Activated T-helper 1 cell treated with Interleukin-2 at 50 U/mL for 16 hours (primary cell): ENCODE measurements at places on chromosomes 6 and 20.
A peak's percentile ranks its signal among the peaks of the same experiment; 100 is the strongest.

DNA sequence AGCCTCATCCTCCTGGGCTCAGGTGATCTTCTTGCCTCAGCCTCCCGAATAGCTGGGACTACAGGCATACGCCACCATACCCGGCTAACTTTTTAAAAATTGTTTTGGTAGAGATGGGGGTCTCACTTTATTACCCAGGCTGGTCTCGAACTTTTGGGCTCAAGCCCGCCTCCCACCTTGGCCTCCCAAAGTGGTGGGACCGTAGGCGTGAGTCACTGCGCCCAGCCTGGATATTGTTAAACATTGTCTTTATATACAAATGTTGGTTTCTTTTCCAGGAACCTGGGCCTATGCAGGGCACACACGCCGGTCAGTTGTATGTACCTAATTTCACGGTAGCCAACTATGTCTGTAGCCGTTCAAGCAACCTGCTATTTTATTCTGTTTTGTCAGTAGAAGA is 60.1 kb downstream of the SYNJ2 start:
- DNase-seq, result no peak

DNA sequence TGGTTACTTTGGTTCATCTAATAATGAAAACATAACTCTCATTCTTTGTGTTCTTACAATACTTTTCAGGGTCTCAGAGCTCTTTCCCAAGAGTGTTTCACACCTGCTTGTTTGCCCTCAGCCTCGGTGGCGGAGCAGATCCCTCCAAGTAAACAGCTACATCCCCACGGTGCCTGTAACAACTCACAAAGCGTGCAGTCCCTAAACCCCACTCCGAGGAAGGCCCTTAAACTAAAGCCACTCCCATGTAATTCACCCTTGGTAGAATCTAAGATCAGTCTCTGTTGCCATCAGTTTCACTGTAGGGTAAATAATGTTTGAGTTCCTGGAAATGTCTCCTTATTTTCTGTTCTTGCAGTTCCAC is 101.1 kb downstream of the TFAP2A start:
- no peak for DNase-seq

DNA sequence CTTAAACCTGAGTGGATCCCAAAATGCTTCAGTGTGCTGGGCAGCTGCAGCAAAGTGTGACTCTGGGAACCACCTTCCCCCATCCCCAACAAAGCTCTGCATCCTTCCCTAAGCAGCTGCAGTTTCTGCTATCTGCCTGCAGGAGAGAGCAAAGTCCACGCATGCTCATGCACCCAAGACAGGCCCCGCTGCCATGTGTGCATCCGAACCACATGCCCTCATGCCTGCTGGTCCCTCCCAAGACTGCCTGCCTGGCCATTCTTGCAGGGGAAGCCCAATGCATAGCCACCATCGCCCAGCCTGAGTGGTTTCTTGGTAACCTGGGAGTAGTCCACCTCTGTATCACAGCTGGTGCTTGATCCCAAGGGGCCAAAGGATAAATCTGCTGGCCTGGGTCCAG is 94.3 kb upstream of the OLIG3 start:
- no peak for DNase-seq

DNA sequence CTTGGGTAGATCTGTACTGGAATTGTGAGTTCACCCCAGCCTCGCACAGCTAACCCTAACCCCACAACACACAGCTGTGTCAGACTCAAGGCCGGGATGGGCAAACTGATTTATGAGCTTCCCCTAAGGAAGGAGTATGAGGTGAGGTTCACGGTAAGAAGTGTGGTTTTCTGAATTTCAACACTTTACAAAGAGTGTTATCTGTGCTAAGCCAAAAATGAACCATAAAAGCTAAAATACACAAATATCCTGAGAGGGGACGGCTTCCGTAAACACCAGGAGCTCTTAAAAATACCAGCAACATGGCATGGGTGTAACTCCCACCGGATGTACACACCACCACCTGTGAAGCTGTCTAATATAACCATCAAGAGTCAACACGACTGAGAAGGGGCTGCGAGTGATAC is 101.2 kb downstream of the ATP9A start:
- DNase-seq, result no peak

DNA sequence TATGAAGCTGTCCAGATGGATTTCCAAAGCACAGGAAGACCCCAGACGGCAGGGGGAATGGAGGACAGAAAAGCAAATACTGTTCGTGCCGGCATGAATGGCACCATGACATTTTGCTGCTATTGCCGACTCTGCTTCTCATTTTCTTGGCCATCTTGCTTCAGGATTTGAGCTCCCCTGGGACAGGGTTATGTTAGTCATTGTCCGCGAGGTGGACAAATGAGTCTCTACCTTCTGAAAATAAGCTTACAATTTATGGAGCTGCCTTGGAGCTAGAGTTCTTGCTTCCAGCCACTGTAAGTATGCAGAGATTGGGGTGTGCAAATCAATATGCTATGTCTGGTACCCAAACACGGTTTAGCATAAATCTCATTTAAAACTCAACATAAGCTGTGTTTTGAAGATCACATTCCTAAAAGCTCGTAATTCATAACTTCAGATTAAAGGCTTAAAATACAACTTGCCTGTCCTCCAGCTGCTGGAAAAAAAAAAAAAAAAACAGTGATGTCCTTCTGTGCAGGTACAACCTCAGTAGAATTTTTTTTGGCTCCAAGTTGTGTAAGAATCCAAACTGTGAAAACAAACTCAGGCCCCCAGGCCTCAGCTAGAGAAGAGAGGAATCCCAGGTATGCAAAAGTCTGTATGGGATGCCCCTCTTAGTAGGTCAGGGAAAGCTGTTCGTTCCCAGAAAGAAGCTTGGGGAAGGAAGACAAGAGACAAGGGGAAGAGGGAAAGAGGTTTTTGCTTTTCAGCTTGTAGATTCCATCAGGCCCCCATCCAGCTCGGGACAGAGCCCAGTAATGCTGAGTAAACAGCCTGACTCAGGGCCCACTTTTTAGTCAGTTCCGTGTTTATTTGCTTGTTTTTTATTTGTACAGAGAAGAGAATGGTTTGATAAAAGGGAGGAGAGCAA is 184.2 kb upstream of the FOXA2 start:
- no peak for DNase-seq

- no peak for DNase-seq
These were observed 6.0 kb upstream of the NPBWR2 start for GRCh38 chr20:64113444-64113775.

DNA sequence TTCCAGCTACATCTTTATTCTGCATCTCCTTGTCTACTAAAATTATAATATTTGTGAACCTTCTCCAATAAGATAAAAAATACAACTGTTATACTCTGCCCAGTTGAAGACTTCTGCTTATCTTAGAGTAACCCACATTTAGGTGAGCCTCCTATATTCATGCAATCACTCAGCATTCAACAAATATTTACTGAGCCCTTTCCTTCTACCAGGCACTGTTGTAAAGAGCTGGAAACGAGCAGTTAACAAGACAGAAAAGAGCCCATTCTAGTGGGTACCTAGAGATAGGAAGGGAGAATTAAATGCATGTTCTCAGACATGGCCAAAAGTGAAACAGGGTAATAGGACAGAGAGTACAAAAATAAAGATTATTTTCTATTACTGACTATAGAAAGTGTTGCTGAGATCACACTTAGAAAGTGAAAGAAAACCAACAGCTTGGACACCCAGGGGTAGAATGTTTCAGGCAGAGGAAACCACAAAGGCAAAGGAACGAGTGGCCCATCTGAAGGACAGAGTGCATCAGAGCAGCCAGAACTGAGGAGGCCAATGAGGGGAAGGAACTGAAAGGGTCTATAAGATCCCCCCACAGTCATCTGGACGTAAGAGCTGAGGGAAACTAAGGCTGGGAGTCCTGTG is 50.8 kb upstream of the SMLR1 start:
- no peak for DNase-seq

- no peak for DNase-seq
These were observed 11.7 kb downstream of the FIG4 start for GRCh38 chr6:109702791-109703190.

GRCh38 chr6:125746019-125746414 is 3.4 kb upstream of the HEY2 start:
- DNase-seq, result no peak

GRCh38 chr6:45415315-45415714 is 37.6 kb upstream of the SUPT3H start:
- DNase-seq, result no peak

GRCh38 chr6:113015249-113015648 is 668.1 kb downstream of the RFPL4B start:
- DNase-seq, result no peak

DNA sequence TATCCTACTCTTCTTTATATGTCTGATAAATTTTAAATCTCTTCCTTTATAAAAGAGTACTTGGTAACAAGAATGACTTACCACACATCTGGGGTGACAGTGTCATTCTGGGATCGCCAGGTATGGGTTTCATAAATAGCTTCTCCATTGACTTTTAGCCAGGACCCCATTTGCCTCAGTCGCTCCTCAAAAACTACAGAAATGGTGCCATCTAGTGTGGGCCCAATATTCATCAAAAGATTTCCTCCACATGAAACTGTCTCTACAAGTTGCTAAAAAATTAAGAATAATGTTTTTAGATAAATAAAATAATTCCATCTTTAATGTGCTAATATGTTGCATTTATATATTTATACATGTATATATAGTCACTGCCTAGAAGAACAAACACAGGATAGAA is 9.7 kb downstream of the FUCA2 start:
- DNase-seq, result no peak

DNA sequence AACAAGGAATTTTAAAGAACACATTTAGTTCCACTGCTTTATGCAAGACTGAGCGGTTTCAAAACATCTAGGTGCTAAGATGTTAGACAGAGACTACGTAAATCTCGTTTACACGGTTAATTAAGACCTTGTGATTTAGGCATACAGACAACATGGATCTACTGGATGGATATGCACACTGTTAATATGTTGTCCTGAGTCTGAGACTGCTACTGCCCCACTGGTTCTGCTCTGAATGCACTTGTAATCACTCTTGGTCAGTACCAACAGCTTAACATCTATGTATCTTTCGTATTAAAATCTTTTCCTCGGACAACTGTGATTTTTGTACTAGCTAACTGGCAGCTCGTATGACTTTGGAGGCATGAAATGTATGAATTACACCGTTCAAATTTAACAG is 3.1 kb downstream of the MAN1A1 start:
- no peak for DNase-seq

GRCh38 chr6:140677781-140678528 is 1303.5 kb upstream of the CITED2 start:
- DNase-seq, result no peak

GRCh38 chr6:121503589-121503991 is 68.1 kb downstream of the GJA1 start:
- DNase-seq, result no peak

DNA sequence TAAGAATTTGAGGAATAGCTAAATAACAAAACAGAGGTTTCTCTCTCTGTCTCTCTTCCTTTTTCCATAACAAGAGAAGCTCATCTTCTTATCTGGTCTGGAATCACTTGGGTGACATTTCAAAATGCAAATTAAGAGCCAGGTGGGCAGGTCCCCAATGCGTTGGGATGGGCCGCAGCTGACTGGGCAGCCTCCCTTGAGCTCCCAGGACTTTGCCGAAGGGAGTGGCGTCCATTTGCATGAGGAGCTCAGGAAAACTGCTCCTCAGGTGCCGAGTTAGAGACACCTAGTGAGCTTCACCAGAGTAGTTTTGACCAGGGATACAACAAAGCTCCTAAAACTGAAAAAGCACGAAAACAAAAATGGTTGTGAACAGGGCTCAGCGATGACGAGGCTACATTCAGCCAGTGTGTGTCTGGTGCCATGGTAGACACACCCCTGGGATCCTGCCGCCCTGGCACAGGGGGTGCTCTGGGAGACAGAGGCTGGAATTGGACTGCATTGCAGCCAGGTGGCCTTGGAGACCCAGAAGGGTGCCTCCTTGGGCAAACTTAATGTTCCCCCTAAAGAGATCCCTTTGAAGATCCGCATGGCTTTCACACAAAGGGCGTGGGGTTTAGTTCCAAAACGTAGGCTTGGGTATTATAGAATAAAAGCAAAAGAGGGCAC is 13.5 kb upstream of the SERPINB6 start:
- DNase-seq, result no peak

DNA sequence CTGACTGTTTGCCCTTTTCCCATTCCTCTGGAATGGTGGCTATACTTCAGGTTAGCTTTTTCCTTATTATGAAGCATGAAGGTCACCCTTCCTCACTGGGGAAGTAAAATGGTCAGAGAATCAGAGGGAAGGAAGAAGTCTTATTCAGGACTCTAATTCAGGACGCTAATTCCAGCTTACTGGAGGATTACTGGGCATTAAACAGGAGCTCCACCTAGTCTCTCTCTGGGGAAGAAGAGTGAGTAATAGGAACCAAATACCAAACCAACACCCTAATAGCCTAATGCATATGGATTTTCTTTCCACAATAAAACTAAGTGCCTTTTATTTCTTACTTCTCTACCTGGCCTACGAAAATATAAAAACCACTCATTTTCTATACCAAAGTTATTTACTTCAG is 10.1 kb downstream of the CRISP1 start:
- DNase-seq, result no peak

- DNase-seq, result no peak
These were observed 75.7 kb downstream of the METTL24 start for GRCh38 chr6:110282412-110282811.

DNA sequence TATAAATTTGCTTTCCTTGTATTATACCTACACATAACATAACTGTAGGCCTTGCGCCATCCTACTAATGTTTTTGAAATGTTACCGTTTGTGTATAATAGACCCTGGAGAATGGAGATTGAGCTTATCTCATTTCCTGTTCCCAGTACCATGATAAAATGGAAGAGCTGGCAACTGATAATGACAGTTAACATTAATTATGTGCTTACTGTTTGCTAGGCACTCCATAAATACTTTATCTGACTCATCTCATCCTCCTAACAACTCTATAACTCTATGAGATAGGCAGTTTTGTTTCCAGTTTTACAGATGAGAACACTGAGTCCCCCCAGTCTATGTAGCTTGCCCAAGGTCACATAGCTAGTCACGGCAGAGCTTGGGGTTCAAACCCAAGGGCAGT is 396.7 kb downstream of the SYNE1 start:
- no peak for DNase-seq

DNA sequence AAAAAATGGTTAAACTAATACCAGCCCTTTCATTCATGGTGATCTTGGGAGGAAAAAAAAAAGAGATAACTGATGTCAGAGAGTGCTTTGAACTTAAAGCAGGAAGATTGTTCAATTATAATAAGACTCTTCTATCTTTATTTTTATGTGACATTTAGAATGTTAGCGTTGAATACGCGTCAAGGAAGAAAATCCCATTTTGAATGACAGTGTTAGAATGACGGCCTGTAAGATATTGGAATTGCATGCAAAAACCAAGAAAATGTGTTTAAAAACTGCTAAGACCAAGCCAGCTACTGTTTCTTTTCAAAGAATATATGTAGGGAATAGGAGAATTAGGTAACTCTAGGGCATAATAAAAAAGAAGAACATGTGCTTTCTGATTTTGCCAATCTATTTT is 123.0 kb downstream of the CARMIL1 start:
- no peak for DNase-seq

GRCh38 chr6:152981989-152982903 is 595 bp downstream of the FBXO5 start:
- DNase-seq, result peak; percentile 2

GRCh38 chr6:127737768-127738167 is 160.8 kb downstream of the C6orf58 start:
- DNase-seq, result no peak

GRCh38 chr6:119736296-119737021 is 386.9 kb upstream of the MAN1A1 start:
- no peak for DNase-seq

- no peak for DNase-seq
These were observed 34.7 kb upstream of the ADGRF4 start for GRCh38 chr6:47663462-47664216.

GRCh38 chr20:36865861-36866149 is 10.1 kb upstream of the TLDC2 start:
- DNase-seq, result no peak

GRCh38 chr6:170270984-170271593 is 19.8 kb downstream of the DLL1 start:
- DNase-seq, result no peak
